ENCODE measurements at places on chromosomes 5 and 9. TPM values are rescaled to one million over a fixed set of nuclear protein-coding genes. Genes with fewer than 3 reads are reported as not detected.

The ENTREP1 gene
- total RNA-seq = 0.35 TPM

The BAAT gene
- total RNA-seq = 0.14 TPM

The MVB12B gene
- total RNA-seq = 5.5 TPM

The PRUNE2 gene
- 0.29 TPM for total RNA-seq

The CER1 gene
- total RNA-seq = not detected

DNA sequence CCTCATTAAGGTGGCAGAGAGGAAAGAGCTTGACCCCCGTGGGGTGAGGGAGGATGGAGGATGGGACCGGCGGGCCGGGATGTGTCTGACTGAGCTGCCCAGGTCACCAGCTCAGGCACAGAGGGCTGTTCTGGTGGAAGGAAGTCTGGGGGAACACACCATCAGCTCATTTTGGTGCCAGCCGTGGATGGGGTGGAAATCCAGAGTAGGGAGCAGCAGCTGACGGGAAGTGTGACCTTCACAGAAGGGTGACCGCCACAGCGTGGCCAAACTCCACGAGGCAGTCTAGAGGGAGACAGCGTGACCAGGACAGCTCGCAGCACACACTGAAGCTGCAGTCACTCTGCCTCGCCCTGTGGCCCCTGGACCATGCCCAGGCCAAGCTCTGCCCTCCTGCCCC, 45.3 kb upstream of the PHYKPL start:
- H3K4me1 ChIP-seq = peaks cover 35% of the 10 kb centered on the region
- no peak for DNase-seq
- no peak overlapping the region for H3K4me3 ChIP-seq
- no peaks in the 10 kb centered on the region for H3K27me3 ChIP-seq
- H3K27ac ChIP-seq = no peak overlapping the region

- H3K36me3 ChIP-seq = no peaks in the 10 kb centered on the region
- H3K27ac ChIP-seq = no peak overlapping the region
- H3K4me3 ChIP-seq = no peak overlapping the region
- peaks cover 38% of the 10 kb centered on the region for H3K4me1 ChIP-seq
Measured at GRCh38 chr5:59100875-59101274, 518.0 kb downstream of the RAB3C start.

DNA sequence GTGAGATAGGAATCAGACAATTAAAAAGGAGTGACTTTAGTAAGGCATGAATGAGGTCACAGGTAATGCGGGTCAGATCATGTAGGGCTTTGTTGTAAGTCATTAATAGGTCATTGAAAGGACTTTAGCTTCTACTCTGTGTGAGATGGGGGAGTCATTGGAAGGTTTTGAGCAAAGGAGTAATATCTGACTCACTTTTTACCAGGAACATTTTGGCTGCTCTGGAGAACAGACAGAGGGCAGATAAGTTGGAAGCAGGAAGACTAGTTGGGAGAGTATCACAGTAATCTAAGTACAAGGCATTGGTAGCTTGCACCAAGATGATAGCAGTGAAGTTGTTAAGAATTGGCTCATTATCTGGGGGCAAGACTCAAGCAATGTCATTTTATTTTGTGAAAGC, 37.4 kb downstream of the KIF2A start:
- H3K27me3 ChIP-seq = no peaks in the 10 kb centered on the region
- H3K36me3 ChIP-seq = peaks cover 7% of the 10 kb centered on the region

GRCh38 chr9:14021871-14022525, 291.9 kb downstream of the NFIB start:
- H3K36me3 ChIP-seq = no peaks in the 10 kb centered on the region
- peak; percentile 77 for DNase-seq
- H3K4me1 ChIP-seq = peaks cover 34% of the 10 kb centered on the region
- no peak overlapping the region for H3K27ac ChIP-seq

DNA sequence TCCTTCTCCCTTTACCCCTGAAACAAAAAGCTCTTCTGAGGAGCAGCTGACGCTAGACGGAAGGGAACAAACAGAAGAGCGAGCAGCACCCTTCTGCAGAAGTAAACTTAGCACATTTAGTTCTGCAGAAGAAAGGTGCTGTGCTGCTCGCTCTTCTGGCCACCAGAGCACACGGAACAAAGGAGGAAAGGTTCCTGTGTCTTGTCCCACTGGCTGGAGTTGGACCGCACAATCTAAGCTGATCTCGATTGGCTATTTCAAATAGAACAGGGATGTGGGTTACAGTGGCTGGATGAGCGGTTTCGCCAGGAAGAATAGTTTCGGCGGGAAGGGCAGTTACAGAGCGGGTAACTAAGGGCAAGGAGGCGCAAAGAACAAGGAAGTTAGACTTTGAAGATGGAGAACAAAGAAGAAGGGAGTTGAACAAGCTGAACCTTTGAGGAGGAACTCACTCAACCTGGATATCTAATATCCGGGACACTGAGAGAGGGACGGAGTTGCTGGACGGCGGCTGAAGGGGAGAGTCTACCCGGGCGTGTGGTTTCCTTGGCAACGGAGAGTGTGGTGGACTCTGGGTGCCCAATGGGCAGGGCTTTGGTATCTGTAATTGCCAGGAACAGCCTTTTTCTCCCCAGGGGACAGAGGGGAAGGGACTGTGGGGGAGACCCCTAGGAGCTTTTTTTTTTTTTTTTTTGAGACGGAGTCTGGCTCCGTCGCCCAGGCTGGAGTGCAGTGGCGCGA, 7.1 kb downstream of the GTF3C5 start:
- no peak for DNase-seq
- no peak overlapping the region for H3K4me3 ChIP-seq
- H3K36me3 ChIP-seq = peaks cover 15% of the 10 kb centered on the region

GRCh38 chr9:116471093-116471906, 215.8 kb upstream of the TRIM32 start:
- no peaks in the 10 kb centered on the region for H3K4me1 ChIP-seq
- no peaks in the 10 kb centered on the region for H3K36me3 ChIP-seq
- no peak for DNase-seq
- H3K27me3 ChIP-seq = no peaks in the 10 kb centered on the region
- no peak overlapping the region for H3K4me3 ChIP-seq

GRCh38 chr9:126611592-126612325, 2.0 kb upstream of the LMX1B start:
- H3K27me3 ChIP-seq = peaks cover 14% of the 10 kb centered on the region
- peak; percentile 64 for DNase-seq
- peak overlapping the region; percentile 2 for H3K4me3 ChIP-seq
- no peak overlapping the region for H3K27ac ChIP-seq
- H3K4me1 ChIP-seq = peaks cover 11% of the 10 kb centered on the region

GRCh38 chr5:91206734-91207133, 176.4 kb downstream of the ARRDC3 start:
- no peak overlapping the region for H3K4me3 ChIP-seq
- H3K27me3 ChIP-seq = no peaks in the 10 kb centered on the region
- H3K4me1 ChIP-seq = no peaks in the 10 kb centered on the region

DNA sequence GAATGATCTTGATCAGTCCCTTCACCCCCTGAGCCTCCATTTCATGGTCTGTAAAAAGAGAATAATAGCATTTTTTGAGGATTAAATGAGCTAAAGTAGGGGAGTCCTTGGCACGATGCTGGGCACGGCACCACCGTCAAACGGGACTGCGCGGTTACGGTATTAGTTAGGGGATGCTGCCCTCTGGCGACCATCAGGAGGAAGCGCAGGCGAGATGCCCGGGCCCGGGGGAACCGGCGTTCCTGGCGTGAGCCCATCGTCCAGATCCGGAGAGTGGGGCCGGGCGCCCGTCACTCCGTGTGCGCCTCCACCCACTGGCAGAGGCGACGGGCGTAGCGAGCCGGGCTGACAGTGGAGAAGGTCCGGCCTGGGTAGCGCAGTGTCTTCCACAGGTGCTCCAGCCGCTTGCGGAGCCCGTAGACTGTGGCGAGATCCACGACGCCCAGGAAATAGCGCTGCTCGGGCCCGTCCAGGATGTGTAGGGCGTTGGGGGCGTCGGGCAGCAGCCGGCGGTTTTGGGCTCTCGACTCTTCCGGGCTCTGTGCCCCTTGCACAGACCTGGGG, 4.8 kb upstream of the ST6GALNAC4 start:
- peaks cover 33% of the 10 kb centered on the region for H3K4me1 ChIP-seq
- peak; percentile 61 for DNase-seq
- H3K4me3 ChIP-seq = no peak overlapping the region
- no peaks in the 10 kb centered on the region for H3K36me3 ChIP-seq

- H3K4me1 ChIP-seq = peaks cover 5% of the 10 kb centered on the region
- H3K27ac ChIP-seq = no peak overlapping the region
- no peaks in the 10 kb centered on the region for H3K27me3 ChIP-seq
- H3K4me3 ChIP-seq = no peak overlapping the region
- peaks cover 82% of the 10 kb centered on the region for H3K36me3 ChIP-seq
Measured at GRCh38 chr5:74772359-74772758, 5.3 kb downstream of the NSA2 start.

- H3K4me1 ChIP-seq = no peaks in the 10 kb centered on the region
- H3K27ac ChIP-seq = no peak overlapping the region
- peaks cover 32% of the 10 kb centered on the region for H3K36me3 ChIP-seq
- no peak overlapping the region for H3K4me3 ChIP-seq
- no peak for DNase-seq
Measured at GRCh38 chr5:1467341-1468246, 22.4 kb upstream of the SLC6A3 start.

GRCh38 chr5:118905196-118905595, 83.2 kb downstream of the DTWD2 start:
- H3K27me3 ChIP-seq = no peaks in the 10 kb centered on the region
- no peak overlapping the region for H3K4me3 ChIP-seq
- no peak overlapping the region for H3K27ac ChIP-seq
- no peak for DNase-seq
- H3K4me1 ChIP-seq = no peaks in the 10 kb centered on the region
- H3K36me3 ChIP-seq = no peaks in the 10 kb centered on the region

DNA sequence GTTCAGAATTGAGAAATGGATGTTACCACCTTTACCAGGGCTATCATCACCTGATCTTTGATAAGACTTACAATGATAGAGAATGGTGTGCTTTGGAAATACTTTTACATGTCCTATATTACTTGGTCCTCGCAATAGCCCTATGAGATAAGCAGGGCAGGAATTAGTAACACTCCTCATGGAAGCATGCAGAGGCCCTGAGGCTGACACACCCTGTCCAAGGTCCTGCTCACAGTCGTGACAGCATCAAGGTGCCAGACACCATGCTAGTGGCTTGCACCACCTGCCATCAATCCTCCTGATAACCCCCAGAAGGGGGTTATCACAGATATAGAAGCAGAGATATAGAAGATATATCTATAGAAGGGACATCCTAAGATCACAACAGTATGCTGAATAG, 216.8 kb upstream of the TBC1D2 start:
- H3K27me3 ChIP-seq = no peaks in the 10 kb centered on the region
- no peak overlapping the region for H3K27ac ChIP-seq
- H3K36me3 ChIP-seq = no peaks in the 10 kb centered on the region
- no peak for DNase-seq
- no peaks in the 10 kb centered on the region for H3K4me1 ChIP-seq
- H3K4me3 ChIP-seq = no peak overlapping the region

DNA sequence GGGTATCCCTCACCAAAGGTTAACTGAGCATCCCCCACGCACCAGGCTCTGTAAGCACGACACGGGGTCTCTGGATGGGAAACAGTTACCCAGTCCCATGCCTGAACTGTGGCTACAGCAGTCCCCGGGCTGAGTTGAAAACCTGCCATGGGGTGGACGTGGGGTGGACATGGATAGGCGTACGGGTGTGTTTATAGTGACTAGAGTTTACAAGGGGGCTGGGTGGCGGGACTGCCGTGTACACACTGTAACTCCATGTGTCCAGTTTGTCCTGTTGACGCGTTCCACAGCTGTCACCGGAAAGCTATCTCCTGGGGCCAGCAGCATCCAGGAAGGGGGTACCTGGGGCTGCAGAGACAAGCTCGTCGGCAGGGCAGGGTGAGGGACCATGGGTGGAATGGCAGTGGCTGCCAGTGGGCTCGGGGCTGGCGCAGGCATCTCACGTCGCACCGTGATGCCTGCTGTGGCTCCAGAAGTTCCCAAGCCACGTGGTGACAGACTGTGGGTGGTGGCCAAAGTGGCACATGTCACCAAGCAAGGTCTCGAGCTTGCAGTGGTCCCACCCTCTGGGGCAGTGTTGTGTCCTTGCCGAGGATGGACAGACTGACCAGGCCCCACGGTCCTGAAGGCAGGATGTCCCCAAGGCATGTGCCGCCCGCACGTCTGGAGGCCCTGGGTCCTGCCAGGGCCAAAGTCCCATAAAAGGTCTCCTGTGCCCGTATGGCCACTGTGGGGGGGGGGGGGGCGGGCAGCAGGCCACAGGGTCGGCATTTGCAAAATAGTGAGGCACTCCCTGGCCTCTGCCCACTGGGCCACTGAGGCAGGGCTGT, 29.3 kb upstream of the RNF130 start:
- H3K36me3 ChIP-seq = no peaks in the 10 kb centered on the region
- H3K27ac ChIP-seq = no peak overlapping the region
- H3K4me3 ChIP-seq = no peak overlapping the region
- no peaks in the 10 kb centered on the region for H3K27me3 ChIP-seq
- H3K4me1 ChIP-seq = no peaks in the 10 kb centered on the region
- no peak for DNase-seq

DNA sequence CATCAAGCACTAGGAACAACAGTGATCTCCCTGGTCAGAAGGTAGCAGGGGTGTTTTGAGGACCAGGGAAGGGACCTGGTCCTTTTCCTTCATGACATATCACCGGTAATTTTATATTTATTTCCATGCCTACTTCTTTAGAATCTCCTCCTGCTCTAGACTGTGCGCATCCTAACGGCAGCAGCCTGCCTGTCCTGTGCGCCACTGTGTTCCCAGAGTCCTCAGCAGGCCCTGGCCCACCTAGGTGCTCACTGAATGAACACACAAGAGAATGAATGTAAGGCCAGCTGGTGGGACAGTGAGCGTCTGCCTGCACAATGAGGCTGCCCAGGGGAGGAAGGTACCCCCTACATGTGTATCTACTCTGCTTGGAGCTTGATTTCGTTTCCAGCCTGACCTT, 51.5 kb downstream of the C5orf15 start:
- H3K27ac ChIP-seq = no peak overlapping the region
- DNase-seq = no peak
- no peak overlapping the region for H3K4me3 ChIP-seq

GRCh38 chr9:110602281-110602680, 22.7 kb upstream of the SVEP1 start:
- peaks cover 10% of the 10 kb centered on the region for H3K4me1 ChIP-seq
- H3K27ac ChIP-seq = peak overlapping the region; percentile 53
- peak; percentile 77 for DNase-seq
- H3K36me3 ChIP-seq = peaks cover 5% of the 10 kb centered on the region
